ENCODE measurements at places on chromosomes 16 and 17.

DNA sequence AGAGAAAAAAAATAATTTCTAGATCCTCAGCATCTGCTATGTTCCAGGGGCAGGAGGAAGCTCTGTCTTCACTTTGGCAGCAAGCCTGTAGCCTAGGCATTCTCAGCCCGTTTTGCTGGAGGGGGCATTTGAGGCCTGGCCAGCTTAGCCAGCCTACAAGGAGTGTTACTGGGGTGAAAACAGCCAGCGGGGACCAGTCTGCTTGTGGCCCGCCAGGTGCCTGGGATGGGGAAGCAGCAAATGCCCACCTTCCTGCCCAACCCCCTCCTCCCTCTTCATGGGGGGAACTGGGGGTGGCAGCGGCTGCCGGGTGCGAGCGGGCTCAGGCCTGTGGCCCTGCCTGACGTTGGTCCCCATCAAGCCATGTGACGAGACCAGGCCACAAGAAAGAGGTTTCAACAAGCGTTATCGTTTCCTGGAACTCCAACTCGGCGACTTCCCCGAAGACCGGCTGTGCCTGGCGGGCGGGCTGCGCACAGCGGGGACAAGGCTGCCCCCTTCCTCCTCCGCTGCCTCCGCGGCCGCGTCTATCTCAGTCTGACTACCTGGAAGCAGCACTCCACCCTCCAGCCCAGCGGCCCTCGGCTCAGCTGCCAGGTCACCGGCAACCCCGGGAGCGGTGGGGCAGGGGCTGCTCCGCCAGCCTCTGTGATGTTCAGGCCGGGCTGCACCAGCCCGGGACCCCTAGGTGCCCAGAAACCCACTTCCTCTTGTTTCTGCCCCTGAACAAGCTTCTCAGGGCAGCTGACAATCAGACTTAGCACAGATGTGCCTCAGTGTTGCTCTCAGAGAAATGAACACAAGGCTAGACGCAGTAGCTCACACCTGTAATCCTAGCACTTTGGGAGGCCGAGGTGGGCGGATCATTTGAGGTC lies 22.9 kb downstream of the SOCS1 start:
- no peak for DNase-seq

DNA sequence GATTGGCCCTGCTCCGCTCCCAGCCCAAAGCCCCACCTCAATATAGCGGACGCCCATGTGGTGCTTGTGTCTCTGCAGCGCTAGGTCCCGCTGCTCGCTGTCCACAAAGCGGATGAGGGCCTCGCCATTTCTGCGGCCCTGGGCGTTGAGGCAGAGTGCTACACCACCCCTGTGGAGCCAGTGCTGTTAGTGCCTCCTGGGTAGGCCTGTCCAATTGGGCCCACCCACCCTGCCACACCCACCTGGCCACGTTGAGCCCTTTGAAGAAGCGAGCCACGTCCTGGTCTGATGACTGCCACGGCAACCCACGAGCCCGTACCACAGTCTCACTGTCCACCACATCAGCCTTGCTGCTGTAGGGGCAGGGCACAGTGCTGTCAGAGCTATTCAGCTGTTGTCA lies 3.6 kb downstream of the ESRP2 start:
- DNase-seq, result no peak

DNA sequence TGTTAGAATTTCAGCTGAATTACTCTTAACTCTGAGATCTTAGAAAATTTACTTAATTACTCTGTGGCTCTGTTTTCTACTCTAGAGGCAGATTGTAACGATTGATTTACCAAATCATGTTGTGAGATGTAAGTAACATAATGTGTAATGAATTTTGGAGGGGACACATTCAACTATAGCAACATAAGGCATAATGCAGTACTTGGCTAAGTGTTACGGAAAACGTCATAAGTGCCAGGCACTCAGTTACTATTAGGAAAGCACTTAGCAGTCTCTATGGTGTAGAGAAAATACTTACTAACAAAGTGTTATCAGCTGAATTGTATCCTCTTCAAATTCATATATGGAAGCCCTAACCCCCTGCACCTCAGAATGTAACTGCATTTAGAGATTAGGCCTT lies 40.6 kb upstream of the CDH8 start:
- no peak for DNase-seq

DNA sequence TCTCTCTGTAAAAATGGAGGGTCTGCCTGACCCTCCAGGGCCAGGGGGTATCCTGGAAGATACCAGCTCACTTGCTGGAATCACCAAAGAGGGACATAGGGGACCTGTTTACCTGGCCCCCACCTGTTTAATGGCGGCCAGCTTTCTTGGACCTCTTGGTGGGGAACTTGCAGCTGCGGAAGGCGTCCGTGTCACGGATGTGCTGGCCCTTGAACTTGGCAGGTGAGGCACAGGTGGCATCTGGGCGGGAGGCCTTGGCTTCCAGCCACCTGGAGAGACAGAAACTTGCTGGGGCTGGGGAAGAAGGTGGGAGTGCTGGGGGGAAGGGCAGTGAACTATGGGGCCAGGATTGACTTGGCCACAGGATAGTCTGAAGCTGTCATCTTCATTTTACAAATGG lies 3.5 kb downstream of the CHAD start:
- DNase-seq, result no peak

DNA sequence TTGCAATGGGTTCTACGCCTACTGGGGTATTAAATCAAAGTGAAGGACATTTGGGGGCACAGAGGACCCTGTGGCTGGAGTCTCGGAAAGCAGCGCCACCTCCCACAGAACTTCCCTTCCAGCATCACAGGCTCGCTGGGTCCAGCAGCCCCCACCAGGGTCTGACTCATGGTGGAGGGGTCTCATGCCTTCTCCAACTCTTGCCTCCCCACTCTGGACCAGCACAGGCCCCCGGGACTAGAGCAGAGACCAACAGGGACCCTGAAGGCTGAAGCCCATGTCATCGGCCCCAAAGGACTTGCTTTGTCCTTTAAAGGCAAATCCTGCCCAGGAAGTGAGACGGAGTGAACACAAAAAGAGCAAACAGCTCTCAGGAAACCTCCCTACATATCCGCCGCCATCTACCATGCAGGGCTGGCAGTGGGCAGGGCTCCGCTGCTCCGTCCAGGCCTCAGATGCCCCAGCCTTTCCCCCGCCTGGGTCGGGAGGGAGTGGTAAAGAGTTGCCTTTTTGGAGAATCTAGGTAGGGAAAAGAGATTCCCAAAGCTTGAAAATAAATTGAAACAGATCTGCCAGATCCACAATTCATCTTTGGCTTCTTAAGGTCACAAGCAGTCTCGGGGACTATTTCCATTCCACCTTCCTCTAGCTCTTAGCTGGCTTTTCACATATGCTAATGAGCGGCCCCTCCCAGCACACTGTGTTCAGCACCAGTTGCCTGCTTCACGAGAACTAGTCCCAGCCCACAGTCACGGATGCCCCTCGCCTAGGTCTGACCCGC lies 2.1 kb upstream of the GPRC5C start:
- DNase-seq, result no peak

- no peak for DNase-seq
These were observed 108.0 kb upstream of the CIBAR2 start for GRCh38 chr16:85220125-85220839.

DNA sequence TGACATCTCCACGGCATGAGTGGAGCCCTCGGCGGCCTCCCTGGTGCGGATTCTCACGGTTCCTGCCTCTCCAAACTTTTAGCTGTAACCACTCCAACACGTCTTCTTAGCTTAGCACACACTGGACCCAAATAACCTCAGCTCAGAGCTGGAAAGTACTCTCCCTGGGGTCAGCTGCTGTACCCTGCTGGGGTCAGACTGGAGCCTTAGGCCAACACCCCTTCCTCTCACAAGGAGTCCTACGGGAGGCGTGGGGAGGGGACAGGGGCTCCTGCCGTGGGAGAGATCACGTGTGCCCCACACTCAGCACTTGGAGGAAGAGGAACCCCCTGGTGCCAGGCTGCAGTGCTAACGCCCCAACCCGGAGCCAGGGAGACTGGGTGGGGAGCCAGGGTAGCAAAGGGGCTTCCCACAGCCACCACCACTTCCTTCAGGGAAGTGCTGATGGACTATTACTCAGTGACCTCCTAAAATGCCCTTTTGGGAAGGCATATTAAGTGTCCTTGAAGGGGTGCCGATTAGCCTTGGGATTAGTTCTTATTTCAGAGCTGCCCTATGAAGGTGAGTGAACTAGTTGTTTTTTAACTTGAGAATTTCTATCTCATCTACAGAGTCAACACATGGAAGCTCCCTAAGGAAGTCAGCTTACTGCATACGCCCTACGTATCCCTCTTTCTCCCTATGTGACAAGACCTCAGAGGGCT lies 124.0 kb downstream of the HIC1 start:
- no peak for DNase-seq

GRCh38 chr17:58369214-58370031 lies 17.4 kb upstream of the SUPT4H1 start:
- DNase-seq, result no peak

DNA sequence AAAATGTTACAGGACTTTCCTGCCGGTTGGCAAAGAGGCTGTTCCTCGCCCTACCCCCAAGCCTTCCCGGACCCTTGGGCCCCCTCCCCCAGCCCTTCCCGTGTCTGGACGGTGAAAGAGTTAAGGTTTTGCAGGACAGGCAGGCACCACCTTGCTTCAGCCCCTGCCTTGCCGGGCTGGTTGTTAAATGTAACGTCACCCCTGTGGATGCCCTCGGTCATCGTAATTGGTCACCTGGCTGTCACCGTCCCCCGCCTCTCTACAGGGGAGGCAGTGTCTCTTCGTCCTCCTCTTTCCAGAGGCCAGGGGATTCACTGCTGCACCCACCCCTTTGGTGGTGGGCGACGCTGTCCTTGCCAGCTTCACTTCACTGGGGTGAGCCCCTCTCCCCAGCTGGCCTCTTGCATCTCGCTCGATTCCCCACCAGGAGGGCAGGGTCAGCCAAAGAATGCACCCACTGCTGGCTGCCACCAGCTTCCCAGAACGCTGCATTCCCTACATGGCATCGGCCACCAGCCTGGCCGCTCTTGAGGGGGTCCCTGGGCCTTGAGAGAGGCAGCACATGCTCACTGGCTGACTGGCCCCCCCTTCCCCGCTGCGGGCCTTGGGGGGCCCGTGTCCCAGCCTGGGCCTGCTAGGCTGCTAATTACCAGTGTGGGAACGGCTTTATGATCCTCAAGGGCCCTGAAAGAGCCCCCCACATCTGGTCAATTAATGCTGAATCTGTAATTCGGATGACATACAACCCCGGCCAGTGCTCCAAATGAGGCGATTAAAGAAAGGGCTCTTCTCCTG lies 25.2 kb upstream of the GSE1 start:
- DNase-seq, result no peak

DNA sequence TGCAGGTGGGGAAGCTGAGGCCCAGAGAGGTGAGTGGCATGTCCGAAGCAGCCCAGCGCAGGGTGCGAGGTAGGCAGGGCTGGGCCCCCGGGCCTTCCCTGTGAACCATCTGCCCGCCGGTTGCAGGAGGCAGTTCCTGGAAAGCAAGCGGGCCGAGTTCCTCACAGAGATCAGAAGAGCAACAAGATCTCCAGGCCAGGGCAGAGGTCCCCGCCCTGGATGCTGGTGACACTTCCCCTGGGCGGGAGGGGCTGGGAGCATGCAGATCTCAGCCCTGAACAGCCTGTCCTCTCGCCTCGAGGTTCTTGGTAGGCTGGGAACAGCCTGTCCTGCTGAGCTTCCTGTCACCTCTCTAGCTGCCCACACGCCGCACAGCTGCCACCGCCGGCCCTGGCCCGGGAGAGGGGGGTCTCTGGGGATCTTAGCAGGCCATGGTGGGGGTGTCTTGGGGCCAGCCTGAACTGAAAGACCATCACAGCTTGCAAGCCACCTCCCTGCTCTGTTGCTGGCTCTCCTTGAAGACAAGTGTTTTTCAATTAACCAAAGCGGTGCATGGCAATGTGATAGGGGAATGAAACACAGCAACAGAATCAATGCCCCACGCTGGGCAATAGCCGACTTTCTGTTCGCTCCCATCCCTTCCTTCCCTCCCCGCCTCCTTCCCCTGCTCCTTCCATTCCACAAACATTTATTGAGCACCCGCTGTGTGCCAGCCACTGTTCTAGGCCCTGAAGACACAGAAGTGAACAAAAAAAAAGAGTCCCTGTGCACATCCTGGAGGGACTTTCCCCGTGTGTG lies 31.7 kb downstream of the SOCS1 start:
- DNase-seq, result no peak

Measured in NCI-H1417 treated with DMSO at 0.1 percent for 48 hours (cell line).